ENCODE measurements at places on chromosomes 6 and 20.

DNA sequence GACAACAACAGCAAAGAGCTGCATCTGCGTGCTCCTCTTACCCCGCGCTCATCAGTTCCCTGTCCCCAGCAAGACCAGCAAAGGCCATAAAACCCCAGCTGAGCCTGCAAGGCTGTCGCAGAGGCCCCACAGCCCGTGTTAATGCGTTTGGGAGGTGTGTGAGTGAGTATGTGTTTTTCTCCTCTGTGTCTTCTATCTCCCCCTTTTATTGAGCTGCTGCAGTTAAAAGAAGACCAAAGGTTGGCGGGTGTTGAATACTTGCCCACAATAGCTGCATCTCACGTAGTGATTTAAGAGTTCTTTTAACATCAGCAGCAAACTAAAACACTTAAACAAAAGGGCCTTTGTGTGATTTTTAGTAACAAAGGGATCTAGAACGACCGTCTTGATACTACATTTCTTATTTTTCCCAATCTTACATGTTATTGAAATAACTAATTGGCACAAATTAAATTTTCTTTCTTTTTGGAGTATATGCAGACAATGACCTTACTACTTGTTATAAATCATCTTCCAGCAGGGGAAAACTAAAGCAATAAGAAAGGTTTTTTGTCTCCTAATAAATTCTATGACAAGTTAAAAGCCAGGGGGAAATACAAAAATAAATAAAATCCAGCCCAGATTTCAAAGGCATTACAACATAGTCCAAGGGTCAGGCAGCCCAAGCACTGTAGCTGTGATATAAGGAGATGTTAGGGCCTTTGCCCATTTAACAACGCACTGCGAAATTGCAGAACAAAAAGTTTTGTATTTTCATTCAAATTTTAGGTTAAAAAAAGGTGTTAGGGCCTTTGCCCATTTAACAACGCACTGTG is 27.2 kb upstream of the CNKSR3 start:
- DNase-seq, result no peak

DNA sequence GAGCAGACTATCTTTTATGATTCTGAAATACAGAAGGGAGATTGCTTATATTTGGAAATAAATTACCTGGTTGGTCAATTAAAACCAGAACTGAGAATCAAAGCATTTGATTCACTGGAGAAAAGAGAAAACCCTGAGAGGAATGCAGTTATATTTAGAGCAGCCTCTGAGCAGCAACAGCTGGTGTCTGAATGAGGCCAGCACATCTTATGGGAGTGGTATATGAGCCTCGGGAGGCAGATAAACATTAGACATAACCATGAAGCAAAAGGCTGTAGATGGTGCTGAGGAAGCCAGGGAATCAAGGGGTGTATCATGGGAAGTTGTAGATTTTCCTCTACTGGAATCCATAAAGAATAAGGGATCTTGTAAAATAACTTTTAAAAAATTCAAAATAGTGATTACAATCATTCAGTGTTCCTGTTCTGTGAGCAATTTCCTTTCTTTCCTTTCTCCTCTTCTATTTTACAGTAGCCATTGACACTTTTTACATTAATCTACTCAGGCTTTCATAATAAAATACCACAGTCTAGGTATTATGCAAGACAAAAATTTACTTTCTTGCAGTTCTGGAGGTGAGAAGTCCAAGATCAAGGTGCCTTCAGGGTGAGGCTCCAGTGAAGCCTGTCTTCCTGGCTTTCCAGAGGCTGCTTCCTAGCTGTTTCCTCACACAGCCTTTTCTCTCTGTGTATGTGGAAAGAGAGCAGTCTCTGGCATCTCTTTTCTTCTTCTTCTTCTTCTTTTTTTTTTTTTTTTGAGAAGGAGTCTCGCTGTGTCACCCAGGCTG is 32.8 kb upstream of the ENPP5 start:
- DNase-seq, result no peak

DNA sequence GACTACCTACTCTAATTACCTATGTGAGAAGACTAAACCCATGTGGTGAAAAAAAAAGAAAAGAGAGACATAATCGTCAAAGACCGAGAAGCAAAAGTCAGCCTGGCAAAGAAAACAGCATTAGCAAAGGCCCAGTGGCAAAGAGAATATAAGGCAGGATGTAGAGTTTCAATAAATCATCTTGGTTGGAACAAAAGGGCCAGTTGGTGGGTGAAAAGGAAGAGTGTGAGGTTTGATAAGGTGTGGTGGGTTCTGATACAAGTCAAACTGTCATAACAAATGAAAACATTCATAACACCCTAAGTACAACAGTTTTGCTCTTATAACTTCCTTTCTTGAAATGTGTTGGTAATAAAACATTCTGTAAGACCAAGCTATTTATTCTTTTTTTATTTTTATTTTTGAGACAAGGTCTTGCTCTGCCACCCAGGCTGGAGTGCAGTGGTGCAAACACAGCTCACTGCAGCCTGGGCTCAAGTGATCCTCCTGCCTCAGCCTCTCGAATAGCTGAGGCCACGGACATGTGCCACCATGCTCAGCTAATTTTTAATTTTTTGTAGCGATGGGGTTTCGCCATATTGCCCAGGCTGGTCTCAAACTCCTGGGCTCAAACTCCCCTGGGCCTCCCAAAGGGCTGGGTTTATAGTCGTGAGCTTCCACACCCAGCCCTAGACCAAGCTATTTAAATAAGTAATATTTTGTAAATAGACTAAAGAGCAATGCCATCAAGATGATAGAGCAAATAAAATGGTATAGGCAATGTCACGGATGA is 18.9 kb upstream of the GTF3C6 start:
- DNase-seq, result no peak

- peak; percentile 65 for DNase-seq
These were observed 23.6 kb upstream of the TMEM181 start for GRCh38 chr6:158536084-158536890.

DNA sequence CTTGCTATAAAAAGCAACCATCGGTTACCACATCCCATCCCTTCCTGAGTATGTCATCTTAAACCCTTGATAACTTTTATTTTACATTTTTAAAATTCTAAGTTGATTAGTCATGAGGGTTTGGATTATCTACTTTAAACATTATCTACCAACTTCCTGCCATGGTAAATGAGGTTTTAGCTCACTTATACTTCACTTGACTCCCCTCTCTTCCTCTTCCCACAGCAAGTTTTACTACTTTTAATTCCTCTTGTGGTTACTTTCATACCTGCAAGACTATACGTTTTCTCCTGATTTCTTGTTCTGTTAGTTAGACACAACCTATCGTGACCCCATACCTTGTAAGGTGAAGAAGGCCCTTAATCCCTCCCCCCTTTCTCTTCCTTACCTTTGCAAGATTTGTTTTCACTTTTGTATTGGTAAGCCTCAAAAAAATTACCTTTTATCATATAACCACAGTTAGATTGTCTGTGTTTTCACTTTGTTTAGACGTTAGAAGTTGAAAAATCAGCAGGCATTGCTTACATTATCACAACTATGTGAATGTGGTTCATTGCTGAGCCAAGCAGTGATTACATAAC is 60.1 kb upstream of the OGFRL1 start:
- DNase-seq, result no peak

DNA sequence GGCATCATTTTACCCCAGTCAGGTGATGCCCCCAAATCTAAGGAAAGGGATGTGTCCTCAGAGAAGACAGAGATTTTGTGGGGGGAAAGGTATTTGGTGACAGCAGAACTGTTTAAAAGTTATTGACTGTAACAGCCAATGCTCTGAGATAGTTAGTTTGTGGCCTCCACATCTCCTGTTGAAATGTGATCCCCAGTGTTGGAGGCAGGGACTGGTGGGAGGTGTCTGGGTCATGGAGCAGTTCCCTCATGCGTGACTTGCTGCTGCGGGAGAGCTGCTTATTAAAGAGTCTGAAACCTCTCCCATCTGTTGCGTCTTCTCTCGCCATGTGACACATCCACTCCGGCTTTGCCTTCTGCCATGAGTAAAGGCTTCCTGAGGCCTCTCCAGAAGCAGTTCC is 282.8 kb upstream of the FOXQ1 start:
- no peak for DNase-seq

DNA sequence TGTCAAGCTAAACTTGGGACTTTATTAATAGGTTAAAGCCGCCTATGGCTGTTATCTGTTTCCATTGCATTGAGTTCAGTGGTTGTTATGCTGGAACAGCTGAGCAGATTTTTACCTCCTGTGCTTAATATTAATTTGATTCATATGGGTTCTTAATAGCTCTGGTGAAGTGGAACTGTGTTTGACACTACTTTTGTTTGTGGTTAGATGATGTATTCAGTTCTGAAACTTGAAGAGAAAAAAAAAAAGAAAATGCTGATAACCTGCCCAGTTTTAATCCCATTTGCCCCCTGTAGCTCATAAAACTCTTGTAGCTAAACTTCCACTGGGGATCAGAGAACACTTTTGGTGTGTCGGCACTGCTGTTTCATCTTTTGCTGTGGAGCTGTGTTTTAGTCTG is 117.8 kb downstream of the ZDHHC14 start:
- no peak for DNase-seq

GRCh38 chr6:37106982-37107491 is 62.9 kb upstream of the PIM1 start:
- no peak for DNase-seq
